Neural progenitor cell (in vitro differentiated cells): ENCODE measurements at places on chromosomes 3 and 15. TPM values are rescaled to one million over a fixed set of nuclear protein-coding genes. Genes with fewer than 3 reads are reported as not detected.
A peak's percentile ranks its signal among the peaks of the same experiment; 100 is the strongest.

DNA sequence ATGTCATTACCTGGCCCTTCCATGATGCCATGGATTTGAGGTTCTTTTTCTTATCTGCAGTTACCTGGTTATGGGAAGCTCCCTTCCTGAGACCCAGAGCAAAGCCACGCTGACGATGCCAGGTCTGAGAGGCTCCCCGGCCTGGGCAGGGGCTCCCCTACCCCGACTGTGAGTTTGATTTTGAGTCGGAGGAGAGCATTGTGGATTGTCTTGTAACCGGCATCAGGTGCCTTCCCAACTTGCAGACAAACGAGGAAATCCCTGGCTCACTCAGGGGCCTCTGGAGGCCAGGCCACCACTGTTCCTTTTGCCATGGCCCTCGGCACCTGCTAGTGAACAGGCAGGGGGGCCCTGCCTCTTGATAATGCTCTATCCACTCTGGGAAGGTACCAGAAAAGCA lies 151.4 kb downstream of the ATP10A start:
- no peaks in the 10 kb centered on the region for H3K27me3 ChIP-seq
- no peak for DNase-seq
- no peak overlapping the region for H3K27ac ChIP-seq
- H3K4me3 ChIP-seq, result no peak overlapping the region

Gene PLSCR2
- total RNA-seq, result not detected in 2 replicates

Gene CFAP20DC
- total RNA-seq, result 9.6 and 14.0 TPM in 2 replicates

Gene AMT
- total RNA-seq, result 35.4 and 46.0 TPM in 2 replicates

DNA sequence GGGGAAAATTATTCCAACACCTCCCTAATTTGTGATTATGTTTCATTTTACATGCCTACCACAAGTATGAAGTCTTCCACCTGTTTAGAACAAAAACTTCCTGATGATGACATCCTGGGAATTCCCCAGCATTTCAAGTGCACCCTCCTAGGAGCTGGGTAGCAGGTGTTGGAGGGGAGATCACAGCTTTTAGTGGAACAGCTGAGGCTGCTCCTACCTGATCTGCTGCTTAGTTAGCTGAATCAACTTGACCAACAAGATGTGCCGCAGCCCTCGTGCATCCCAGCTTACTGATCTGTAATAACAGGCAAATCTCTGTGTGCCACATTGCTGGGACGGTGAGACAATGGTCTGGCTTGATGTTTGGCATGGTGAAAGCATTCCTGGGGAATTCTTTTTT lies 29.7 kb downstream of the TRAK1 start:
- no peak overlapping the region for H3K4me3 ChIP-seq
- H3K27ac ChIP-seq, result no peak overlapping the region
- no peaks in the 10 kb centered on the region for H3K4me1 ChIP-seq
- H3K36me3 ChIP-seq, result no peaks in the 10 kb centered on the region
- no peaks in the 10 kb centered on the region for H3K27me3 ChIP-seq
- no peak for DNase-seq

- no peaks in the 10 kb centered on the region for H3K36me3 ChIP-seq
- H3K4me3 ChIP-seq, result no peak overlapping the region
- no peaks in the 10 kb centered on the region for H3K4me1 ChIP-seq
- no peak for DNase-seq
- H3K27ac ChIP-seq, result no peak overlapping the region
- H3K27me3 ChIP-seq, result no peaks in the 10 kb centered on the region
Measured at GRCh38 chr3:128310286-128311058, 156.2 kb downstream of the DNAJB8 start.

DNA sequence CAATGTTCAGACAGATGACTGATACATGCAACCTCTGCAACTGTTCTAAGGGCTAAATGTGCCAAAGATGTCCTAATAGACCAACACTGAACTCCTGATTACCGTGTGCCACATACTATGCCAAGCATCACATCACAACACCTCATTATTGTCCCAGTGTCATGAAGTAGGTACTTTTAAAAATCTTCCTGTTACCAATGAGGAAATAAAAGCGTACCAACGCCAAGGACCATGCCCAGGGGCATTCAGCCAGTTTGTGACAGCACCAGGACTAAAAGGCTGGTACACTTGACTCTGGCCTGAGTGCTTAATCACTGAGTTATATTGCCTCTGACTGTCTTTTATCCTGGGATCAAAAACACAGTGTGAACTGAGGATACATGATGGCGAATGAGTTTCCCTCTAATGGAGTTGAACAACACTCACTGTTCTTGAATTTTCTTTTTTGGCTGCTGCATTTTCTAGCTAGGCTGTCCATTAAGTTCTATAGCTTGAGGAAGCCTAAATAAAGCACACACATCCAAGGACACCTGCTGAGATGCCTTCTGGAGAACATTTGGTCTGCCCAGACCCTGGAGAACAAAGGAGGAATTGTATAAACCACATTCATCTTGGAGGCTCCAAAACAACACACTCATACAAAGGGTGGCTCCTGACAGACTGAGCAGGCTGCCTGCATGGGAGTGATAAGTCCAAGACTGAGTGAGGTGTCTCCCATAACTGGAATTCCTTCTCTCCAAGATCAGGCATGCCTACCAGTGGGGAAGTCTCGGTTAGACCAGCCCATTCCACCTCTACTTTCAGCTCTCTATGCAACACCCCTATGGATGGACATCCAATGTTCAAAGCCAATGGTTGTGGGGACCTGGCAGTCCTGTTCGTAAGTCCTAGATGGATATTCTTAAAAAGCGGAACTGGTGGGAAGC lies 126.7 kb upstream of the PRICKLE2 start:
- no peaks in the 10 kb centered on the region for H3K36me3 ChIP-seq
- peaks cover 21% of the 10 kb centered on the region for H3K4me1 ChIP-seq
- no peak overlapping the region for H3K4me3 ChIP-seq
- no peaks in the 10 kb centered on the region for H3K27me3 ChIP-seq

DNA sequence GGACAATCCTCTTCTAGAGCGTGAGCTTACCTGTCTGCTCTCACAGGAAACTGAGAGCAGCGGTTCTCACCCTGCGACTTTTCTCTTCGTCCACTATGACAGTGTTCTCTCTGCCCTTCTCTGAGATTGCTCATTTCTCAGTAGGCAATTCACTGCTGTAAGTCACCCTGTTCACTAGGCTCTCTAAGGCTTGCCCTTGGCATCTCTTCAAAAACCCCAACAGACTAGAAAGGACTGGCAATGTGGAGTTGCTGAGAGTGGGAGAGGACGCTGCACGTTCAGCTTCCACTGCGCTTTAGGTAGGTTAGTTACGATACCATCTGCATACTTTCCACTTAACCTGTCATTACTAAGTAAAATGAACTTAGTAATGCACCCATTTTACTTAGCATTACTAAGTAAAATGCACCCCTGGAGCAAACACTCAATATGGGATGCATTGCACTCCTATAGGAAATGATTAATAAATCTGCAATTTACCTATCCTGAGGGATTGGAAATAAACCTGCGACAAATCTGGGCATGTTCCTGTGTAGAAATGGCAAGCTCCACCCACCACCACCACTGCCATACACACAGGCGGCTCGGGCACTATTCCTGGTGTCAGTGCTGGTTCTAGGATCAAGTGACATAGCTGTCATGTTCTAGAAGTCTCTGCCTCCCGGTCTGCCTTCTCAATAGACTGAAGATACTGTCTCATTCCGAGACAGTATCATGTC lies 21.4 kb downstream of the XPC start:
- DNase-seq, result no peak
- H3K4me1 ChIP-seq, result no peaks in the 10 kb centered on the region
- no peaks in the 10 kb centered on the region for H3K27me3 ChIP-seq
- H3K36me3 ChIP-seq, result peaks cover 10% of the 10 kb centered on the region

DNA sequence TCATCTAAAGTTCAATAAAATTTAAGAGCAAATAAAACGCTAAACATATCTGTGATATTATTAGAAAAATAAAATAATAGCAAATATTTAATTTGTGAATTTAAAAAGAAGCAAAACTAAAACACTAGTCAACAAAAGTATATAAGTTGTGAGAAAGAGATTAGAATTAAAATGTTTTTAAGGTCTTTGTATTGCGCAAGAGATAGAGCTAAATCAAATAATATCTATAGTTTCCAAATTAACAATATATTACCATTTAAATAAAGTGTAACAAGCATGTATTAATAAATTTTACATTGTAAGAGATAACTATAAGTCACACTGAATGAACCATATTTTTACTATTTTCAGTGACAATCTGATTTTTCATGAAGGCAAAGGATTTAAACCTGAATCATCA lies 74.2 kb downstream of the PLSCR2 start:
- no peaks in the 10 kb centered on the region for H3K4me1 ChIP-seq
- H3K36me3 ChIP-seq, result no peaks in the 10 kb centered on the region
- H3K27ac ChIP-seq, result no peak overlapping the region
- no peak for DNase-seq
- no peak overlapping the region for H3K4me3 ChIP-seq

DNA sequence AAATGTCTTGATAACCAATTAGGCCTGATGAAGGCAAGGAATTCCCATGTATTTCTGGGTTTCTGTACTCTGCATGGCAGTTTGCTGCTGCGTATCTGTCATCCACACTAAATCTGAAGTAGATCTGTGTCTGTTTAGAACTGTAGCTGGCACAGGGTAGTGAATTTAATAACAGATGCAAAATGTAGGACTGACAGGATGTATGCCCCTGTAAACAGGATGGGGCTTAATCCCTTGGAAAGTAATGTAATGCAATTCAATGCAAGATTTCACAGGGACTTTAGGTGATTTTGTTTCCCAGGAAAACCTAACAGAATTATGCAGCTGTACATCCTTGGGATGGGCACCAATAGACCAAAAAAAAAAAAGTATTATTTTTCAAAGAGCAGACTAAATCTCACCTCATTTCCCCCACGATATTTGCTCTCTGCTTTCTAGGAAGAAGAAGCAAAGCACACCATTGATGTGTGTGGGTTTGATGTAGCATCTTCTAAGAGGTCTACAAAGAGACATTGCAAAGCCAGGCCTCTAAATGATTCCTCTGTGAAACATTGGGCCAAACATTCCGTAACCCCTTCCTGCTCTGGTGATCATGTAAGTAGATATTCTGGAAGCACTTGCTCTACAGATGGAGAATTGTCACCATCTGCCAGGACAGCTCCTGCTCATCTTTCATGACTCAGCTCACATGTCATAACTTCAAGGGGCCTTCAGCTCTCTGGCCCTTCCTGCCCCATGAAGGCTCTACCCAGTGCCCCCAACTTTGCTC lies 464.3 kb upstream of the RGMA start:
- H3K36me3 ChIP-seq, result no peaks in the 10 kb centered on the region
- no peak overlapping the region for H3K27ac ChIP-seq
- H3K4me3 ChIP-seq, result no peak overlapping the region
- DNase-seq, result no peak
- H3K4me1 ChIP-seq, result no peaks in the 10 kb centered on the region
- no peaks in the 10 kb centered on the region for H3K27me3 ChIP-seq

Gene PROS1
- total RNA-seq, result 11.9 and 18.5 TPM in 2 replicates

DNA sequence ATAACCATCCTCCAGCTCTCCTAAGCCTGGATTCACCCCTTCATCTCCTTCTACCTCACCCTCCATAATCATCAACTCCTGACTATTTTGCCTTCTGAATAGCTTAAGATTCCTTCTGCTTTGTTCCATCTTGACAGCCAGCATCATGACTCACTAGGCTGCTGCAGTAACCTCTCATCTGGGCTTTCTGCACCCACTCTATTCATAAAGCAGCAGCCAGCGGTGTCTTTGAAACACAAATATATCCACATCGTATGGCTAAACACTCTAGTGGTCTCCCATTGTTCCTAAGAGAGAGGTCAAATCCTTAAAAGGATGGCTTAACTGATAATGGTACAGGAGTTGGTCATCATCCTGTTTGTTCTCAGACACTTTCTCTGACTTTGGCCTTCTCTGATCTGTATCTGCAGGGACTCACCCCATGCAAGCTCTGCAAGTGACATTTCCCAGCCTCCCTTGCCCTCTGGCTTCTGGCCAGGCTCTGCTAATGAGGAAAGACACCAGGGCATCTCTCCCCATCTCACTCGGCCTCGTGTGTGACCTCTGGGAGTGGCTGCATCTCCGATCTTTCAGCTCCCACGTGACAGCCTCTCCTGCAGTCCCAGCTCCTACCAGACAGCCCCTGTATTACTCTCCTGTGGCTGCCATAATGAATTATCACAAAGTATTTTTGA lies 6.2 kb downstream of the GRK7 start:
- H3K27ac ChIP-seq, result no peak overlapping the region
- no peak for DNase-seq
- H3K27me3 ChIP-seq, result peaks cover 9% of the 10 kb centered on the region
- H3K4me1 ChIP-seq, result no peaks in the 10 kb centered on the region
- H3K4me3 ChIP-seq, result no peak overlapping the region

DNA sequence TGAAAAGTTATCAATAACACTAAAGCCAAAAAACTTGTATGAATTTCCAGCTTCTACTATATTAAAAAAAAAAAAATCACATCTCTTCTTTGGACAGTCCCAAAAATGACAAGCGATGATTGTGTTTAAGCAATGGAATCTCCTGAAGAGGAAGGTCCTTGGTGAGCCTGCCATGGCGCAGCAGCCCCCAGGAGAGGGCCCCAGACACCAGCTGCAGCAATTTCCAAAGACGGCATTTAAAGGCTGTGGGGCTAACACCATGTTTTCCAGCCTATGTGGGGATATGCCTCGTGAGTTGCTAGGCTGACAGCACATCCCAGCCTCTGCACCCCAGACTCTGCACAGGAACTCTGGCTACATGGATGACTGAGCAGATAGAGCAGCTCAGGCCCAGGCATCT lies 14.7 kb downstream of the SKIC8 start:
- H3K36me3 ChIP-seq, result no peaks in the 10 kb centered on the region
- no peaks in the 10 kb centered on the region for H3K4me1 ChIP-seq
- H3K27ac ChIP-seq, result no peak overlapping the region

Gene PLS1
- total RNA-seq, result 15.8 and 22.5 TPM in 2 replicates

DNA sequence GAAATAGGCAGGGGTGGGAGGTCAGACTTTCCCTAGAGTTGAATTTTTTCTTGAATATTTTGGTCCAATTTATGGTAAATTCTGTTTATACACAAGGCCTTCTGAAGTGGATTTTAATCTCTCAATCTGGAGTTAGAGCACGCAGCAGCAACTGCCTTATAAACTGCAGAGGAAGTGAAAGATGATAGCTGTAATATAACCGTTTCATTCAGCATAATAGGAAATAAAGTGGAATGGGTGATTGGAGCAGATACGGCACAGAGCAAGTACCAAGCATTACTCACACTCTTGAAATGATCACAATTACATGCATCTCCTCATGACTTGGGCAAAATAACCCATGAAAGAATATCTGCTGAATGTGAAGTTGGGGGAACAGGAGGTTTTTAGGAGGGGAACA lies 106.8 kb downstream of the ARRDC4 start:
- H3K36me3 ChIP-seq, result no peaks in the 10 kb centered on the region
- H3K27ac ChIP-seq, result no peak overlapping the region
- DNase-seq, result no peak
- H3K4me3 ChIP-seq, result no peak overlapping the region
- H3K27me3 ChIP-seq, result no peaks in the 10 kb centered on the region

DNA sequence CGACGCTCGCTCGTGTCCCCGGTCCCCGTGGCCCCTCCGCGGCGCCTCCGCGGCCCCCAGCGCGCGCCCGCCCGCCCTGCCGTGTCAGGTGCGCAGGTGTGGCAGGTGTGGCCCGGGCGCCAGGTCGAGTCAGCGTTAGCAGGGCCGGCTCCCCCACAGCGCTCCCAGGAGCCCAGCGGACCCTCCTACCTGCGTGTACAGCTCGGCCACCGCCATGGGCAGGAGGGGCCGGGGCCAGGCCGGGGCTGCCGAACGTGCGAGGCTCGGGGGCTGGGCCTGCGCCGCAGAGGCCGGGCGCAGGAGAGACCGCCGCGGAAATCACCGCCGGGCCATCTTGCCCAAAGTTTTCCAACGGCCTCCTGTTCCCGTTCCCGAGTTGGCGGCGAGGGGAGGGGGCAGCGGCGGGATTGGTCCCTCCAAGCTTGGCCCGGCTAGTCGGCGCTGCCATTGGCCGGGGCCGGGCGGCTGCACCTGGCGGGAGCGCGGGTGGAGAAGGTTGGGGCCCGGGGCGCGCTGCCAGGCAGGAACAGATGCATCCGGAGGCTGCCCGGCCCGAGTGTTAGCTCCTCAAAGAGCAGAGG lies at the start of gene MYO5C:
Gene MYO5C, minus strand, starts transcription at position 384 of the 581 bp plus-strand sequence. Its CDS starts 168 bp downstream, at position 216.
- peaks cover 11% of the 10 kb centered on the region for H3K4me1 ChIP-seq
- no peak within 1 kb of the TSS for H3K27ac ChIP-seq
- no peaks in the 10 kb centered on the region for H3K36me3 ChIP-seq
- peak within 1 kb of the TSS; percentile 74 for H3K4me3 ChIP-seq
- H3K27me3 ChIP-seq, result peaks cover 6% of the 10 kb centered on the region
